NCI-H187 (cell line): ENCODE measurements at places on chromosomes 7 and 10.
A peak's percentile ranks its signal among the peaks of the same experiment; 100 is the strongest.

DNA sequence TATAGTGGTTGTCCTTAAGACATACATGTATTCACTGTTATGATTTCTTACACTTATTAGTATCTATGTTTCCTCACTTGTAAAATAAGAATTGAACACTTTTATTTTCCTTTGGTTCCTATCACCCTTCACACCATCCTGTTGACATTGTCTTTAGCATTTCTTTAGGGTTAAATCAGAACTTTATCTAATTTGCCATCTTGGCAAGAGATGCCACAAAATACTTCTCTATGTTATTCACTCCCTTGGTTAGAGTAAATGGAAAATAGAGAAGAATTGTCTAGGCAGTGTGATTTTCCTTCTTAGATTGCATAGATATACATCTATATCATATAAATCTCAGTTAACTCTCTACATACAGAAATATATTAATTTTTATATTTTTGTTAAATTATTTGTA lies 204.7 kb downstream of the SEMA3D start:
- DNase-seq: no peak

DNA sequence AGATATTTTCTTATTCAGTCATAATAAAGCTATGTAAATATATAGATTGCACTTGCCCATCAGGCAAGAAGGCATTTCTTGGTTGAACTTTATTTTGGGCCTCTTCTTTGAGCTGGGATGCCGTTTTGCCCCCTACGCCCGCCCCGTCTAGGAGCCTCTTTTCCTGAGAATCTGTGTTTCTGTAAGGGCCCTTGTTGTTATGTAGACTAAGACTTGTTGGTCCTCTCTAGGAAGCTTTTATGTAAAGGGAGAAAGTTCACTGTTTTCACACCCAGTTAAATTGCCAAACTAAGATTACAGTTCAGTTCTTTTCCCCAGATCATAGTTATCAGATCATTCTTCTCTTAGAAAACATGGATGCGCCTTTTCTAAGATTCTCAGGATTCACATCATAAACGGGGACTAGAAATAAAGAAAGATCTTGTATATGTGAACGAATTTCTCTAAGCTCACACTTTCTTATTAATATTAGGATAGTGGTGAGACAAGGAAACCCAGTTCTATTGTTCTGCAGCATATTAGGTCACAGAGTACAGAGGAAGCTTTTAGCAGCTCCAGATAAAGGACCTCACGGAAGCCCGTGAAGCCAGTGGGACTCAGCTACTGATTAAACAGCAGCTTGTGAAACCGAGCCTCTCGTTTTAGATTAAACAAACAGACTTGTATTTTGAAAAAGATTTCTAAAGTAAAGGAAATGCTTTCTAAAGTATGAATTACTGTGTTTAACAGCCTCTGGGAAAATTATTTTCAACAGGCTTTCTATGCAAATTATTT lies 3.8 kb downstream of the LMTK2 start:
- DNase-seq: no peak

- DNase-seq: no peak
These were observed 1.5 kb downstream of the CLDN12 start for GRCh38 chr7:90404777-90405176.

DNA sequence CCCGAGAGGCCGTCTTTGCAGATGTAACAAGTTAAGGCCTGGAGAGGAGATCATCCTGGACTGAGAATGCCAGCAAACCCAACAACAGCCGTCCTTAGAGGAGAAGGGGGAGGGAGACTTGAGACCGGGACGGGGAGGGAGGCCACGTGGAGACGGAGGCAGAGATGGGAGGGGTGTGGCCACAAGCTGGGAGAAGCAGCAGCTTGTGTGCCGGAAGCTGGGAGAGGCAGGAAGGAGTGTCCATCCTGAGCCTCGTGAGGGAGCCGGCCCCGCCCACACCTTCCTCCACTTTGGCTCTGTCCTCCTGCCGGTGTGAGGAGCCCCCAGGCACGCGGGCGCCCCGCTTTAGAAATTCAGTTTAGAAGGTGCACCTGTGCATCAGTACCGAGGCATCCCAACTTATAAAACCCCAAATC lies 95.7 kb downstream of the DNAJB6 start:
- DNase-seq: peak; percentile 90

- no peak for DNase-seq
These were observed 26.3 kb downstream of the ZCWPW1 start for GRCh38 chr7:100402241-100402640.

DNA sequence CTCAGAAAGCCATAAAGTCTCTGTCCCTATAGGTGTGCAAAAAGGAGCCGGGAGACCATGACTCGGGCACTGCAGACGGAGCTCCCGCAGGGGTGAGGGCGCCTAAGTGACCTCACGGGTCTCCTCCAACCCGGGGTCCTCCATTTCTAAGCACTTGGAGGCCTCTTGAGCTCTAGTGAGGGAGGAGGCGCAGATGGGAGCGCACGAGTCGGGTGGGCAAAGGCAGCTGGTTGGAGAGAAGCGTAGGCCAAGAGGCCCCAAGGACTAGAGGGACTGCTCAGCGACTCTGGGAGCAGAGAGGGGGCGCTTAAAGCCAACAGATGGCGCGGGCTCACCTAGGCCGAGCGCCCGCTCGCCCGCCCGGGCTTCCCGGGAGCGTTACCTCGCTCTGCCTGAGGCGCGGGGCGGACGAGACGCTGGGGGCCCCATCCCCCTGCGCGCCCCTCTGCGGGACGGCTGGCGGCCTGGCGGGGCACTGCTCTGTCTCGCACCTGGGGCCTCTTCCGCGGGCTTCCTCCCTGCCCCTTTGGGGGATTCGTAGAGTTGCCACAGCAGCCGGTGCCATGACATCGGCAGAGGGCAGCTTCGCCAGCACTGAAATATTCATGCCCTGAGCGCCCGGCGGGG lies 523 bp upstream of the CDH23 start:
- DNase-seq: peak; percentile 14

DNA sequence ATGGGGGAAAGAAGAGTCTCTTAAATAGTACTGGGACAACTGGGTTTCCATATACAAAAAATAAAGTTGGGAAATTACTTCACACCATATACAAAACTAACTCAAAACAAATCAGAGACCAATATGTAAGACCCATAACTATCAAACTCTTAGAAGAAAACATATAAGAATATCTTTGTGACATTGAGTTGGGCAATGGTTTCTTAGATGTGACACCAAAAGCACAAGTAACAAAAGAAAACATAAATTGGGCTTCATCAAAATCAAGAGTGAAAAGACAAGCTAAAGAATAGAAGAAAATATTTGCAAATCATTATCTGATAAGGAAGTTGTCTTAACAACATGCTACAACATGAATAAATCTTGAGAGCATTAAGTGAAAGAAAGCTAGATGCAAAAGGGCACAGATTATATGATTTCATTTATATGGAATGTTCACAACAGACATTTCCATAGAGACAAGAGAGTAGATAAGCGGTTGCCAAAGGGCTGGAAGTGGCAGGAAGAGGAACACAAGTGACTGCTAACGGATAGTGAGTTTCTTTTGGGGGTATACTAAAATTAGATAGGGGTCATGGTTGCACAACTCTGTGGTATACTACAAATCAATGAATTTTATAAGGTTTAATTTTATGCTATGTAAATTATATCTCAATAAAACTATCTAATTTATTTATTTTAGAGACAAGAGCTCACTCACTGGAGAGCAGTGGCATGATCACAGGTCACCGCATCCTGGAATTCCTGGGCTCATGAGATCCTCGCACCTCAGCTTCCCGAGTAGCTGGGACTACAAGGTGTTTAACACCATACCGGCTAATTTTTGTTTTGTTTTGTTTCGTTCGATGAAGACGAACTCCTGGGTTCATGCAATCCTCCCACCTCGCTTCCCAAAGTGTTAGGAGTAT lies 35.4 kb downstream of the JMJD1C start:
- DNase-seq: no peak

GRCh38 chr10:69486922-69487730 lies 35.9 kb downstream of the TSPAN15 start:
- DNase-seq: peak; percentile 0

DNA sequence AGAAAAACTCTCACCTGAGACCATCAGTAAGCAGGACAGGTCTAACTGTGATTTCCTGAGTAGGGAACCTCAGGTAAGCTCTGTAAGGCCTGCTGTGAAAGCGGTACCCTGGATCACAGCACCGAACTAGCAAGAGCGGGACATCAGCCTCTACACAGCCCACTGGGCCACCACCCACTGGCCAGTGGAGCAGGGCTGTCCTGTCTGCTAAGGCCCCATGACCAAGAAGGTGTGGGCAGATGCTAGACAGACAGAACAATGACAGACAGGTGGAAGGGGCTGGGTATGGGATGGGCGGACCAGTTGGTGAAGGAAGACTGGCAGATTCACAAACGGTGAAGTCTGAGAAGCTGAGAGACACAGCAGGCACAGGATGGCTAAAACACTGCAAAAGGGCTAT lies 79.4 kb upstream of the DDC start:
- no peak for DNase-seq

- no peak for DNase-seq
These were observed 100.4 kb upstream of the RET start for GRCh38 chr10:42976351-42977031.

- DNase-seq: no peak
These were observed 44.2 kb upstream of the ADAM12 start for GRCh38 chr10:126432507-126432906.

DNA sequence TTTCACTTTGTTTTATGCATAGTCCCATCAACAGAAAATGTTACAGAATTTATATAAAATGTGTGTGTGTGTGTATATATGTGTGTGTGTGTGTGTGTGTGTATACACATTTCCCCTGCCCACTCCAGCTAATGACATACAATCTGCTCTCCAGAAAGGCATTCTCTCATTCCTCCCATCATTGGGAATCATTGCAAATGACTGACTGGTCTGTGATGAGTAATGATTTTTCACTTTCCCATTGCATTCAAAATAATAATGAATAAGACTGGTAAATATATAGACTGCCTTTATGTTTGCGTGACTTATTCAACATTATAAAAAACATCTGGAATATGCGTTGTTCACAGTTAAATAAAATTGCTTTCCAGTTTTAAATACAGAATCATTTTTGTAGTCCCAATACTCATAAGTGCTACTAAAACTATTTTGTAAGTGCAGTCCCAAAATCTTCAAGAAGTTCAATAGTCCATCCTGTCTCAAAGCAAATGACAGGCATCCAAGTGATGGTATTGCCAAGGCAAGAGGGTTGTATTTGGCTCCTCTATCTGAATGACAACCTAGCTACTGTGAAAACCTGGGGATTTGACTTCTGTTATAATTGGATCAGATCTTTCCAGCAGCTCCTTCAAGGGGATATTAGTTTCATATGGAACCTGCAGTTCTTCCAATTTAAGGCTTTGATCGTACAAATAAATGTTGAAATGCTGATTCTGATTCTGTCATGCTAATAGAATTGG lies 150.9 kb downstream of the POLR1F start:
- no peak for DNase-seq

- DNase-seq: no peak
These were observed 317.2 kb upstream of the FZD8 start for GRCh38 chr10:35959252-35959651.

DNA sequence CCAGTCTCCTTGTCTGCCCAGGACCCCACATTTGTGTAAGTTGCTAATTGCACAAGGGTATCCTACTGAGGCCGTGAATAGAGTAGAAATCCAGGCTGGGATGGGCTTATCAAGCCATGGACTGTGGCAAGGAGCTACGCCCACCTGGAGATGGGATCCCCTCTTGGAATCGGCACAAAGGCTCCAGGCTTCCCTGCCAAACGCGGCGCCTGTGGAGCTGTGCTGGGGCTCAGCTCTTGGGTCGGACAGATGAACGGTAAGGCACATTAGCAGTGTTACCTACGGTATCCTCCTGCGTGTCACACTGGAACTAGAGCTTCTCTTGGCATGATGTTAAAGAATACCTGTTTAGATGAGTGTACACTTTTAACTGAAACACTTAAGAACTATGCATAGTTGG lies 196.7 kb downstream of the CELF2 start:
- DNase-seq: no peak

GRCh38 chr10:88540351-88540750 lies 42.8 kb downstream of the RNLS start:
- no peak for DNase-seq

DNA sequence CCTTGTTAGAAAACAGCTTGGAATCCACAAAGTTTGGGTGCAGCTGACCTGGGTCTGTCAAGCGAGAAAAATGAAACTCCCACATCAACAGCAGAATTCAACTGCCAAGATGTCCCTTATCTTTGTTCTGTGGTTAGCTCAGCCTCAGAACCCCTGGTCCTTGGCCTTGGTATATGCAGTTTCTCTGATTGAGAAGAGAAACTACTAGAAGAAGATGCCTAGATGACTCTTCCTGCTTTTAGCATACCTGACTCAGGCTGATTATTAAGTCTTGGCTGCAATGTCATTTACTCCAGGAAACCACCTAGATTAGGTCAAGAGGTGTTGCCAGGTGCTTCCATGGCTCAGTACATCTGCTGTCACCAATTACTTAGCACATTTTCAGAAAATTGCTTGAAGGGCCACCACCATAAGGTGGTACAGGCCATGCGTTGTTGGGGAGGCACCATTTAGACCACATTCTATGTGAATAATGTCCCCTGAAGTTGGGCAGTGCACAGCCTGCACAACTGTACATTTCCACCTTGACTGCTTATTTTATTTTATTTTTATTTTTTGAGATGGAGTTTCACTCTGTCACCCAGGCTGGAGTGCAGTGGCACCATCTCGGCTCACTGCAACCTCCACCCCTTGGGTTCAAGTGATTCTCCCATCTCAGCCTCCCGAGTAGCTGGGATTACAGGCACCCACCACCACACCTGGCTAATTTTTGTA lies 59.4 kb upstream of the ZNF438 start:
- no peak for DNase-seq

DNA sequence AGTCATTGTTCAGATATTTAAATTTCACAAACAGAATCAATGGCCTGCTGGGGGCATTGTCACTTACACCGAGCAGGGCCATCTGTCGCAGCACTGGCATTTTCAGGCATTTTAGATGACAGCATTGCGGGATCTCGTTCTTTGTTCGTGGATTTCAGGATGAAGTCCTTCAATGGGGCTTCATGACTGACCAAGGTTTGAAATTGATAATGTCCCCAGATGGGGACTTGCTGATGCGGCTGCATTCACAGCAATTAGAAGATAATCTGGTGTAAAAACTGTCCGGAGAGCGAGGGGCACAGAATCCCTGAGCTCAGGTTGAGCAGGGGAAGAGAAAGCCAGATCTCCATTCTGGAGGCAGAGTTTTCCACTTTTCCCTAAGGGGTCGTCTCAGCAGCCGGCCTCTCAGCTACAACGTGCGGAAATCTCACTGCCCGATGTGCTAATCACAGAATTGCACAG lies 1.9 kb upstream of the C7orf33 start:
- no peak for DNase-seq

DNA sequence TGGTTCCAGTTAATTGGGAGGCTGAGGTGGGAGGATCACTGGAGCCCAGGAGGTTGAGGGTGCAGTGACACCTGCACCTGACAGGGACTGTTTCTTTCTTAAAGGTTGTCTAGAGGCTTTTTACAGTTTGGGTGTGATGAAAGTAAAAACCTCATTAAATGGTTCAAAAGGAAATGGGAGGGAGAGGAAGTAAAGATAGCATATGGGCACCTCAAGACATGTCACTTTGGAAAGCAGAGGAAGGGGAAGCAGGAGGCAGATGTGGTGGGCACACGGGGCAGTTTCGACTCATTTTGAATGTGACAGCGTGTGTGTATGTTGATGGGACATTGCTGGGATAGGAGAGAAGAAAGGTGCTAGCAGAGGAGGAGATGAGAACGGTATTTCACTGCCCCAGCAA lies 203.1 kb downstream of the MLLT10 start:
- DNase-seq: no peak

- DNase-seq: no peak
These were observed 61.7 kb upstream of the NPTX2 start for GRCh38 chr7:98555403-98555802.
